ENCODE measurements at places on chromosomes 5 and 9. TPM values are rescaled to one million over a fixed set of nuclear protein-coding genes. Genes with fewer than 3 reads are reported as not detected.

The LCP2 gene
- total RNA-seq, result 12.2 TPM

The CDH6 gene
- 1.6 TPM for total RNA-seq

The PGGT1B gene
- total RNA-seq, result 11.4 TPM

The STC2 gene
- 13.7 TPM for total RNA-seq

- H3K27ac ChIP-seq, result peak overlapping the region; percentile 17
- H3K4me3 ChIP-seq, result no peak overlapping the region
- DNase-seq, result peak; percentile 82
- H3K36me3 ChIP-seq, result no peaks in the 10 kb centered on the region
- no peaks in the 10 kb centered on the region for H3K27me3 ChIP-seq
Observed at GRCh38 chr9:130240410-130241197, 25.0 kb upstream of the HMCN2 start.

DNA sequence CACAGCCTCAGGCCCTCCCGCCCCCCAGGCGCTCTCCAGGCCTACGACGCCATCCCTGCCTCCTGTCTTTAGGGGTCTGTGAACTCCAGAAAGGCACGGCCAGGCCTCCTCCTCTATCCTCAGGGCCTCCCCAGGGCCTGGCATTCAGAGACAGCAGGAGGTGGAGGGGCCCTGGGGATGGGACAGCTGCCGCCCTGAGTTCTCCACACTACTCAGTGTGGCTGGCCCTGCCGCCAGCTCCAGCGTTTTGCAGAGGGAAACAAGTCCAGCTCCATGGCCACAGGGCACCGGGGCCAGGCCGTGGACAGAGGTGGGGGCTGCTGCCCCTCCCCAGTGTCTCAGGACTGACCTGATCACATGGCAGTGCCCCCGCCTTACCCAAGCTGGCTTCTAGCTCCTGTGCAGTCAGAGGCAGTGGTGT is 16.4 kb downstream of the SH3GLB2 start:
- no peak overlapping the region for H3K4me3 ChIP-seq
- no peak for DNase-seq
- no peaks in the 10 kb centered on the region for H3K27me3 ChIP-seq
- H3K27ac ChIP-seq, result no peak overlapping the region
- H3K36me3 ChIP-seq, result peaks cover 46% of the 10 kb centered on the region
- H3K4me1 ChIP-seq, result no peaks in the 10 kb centered on the region

DNA sequence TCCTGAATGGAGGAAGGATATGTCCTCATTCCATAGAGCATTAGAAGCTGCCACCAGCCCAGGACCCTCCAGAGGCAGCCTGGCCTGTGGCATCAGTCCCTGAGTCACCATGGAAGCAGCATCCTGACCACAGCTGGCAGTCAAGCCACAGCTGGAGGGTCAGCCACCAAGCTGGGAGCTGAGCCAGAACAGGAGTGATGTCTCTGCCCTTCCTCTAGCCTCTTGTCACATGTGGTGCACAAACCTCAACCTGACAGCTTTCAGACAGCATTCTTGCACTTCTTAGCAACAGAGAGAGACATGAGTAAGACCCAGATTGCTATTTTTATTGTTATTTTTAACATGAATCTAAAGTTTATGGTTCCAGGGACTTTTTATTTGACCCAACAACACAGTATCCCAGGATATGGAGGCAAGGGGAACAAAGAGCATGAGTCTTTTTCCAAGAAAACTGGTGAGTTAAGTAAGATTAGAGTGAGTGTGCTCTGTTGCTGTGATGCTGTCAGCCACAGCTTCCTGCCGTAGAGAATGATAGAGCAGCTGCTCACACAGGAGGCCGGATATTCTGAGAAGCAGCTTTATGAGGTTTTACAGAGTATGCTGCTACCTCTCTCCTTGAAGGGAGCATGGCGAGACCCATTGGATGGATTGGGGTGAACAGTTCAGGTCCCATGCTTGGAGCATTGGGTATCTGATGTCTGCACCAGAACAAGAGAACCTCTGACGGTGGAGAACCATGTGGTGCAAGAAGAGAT is 13.0 kb upstream of the CYFIP2 start:
- no peaks in the 10 kb centered on the region for H3K4me1 ChIP-seq
- no peak for DNase-seq
- H3K27me3 ChIP-seq, result no peaks in the 10 kb centered on the region
- no peak overlapping the region for H3K4me3 ChIP-seq
- H3K36me3 ChIP-seq, result no peaks in the 10 kb centered on the region

GRCh38 chr9:106639873-106640568 is 222.9 kb upstream of the ZNF462 start:
- no peaks in the 10 kb centered on the region for H3K36me3 ChIP-seq
- no peak overlapping the region for H3K27ac ChIP-seq
- no peaks in the 10 kb centered on the region for H3K4me1 ChIP-seq
- no peaks in the 10 kb centered on the region for H3K27me3 ChIP-seq

DNA sequence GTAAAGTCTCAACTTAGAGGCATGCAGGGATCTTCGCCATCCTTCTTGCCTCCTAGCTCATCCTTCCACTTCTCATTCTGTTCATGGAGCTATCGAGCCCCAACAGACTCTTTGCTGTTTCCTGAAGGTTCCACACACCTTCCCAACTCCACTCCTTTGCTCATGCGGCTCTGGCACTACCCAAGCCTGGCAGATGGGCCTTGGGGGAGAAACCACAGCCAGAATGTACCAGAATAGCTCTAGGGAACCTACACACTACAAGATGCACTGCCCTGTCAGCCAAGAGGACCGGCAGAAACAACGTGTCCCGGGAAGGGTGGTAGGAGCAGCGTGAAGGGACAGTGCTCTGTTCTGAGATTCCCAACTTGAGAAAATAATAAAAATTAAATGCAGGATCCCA is 178.9 kb downstream of the GABBR2 start:
- no peak overlapping the region for H3K4me3 ChIP-seq
- no peaks in the 10 kb centered on the region for H3K27me3 ChIP-seq
- no peak for DNase-seq
- H3K27ac ChIP-seq, result no peak overlapping the region

DNA sequence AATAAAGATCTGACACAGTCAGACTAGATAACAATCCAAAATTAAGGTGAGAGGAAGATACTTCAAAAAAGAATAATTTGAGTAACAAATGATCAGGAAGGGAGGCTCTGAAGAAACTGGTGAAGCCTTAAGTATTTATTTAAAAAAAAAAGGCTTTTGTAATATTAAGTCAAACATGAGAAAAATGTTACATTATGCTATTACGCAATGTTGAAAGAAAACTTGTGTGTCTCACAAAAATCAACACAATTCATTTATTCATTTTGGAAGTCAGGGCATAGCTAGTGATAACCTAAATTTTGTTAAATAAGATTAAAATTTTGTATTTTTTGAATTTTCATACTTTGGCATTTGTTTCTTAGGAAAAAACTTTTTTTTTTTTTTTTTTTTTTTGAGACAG is 28.2 kb downstream of the WDR41 start:
- DNase-seq, result no peak
- H3K27me3 ChIP-seq, result no peaks in the 10 kb centered on the region
- H3K27ac ChIP-seq, result no peak overlapping the region
- no peak overlapping the region for H3K4me3 ChIP-seq
- no peaks in the 10 kb centered on the region for H3K36me3 ChIP-seq

DNA sequence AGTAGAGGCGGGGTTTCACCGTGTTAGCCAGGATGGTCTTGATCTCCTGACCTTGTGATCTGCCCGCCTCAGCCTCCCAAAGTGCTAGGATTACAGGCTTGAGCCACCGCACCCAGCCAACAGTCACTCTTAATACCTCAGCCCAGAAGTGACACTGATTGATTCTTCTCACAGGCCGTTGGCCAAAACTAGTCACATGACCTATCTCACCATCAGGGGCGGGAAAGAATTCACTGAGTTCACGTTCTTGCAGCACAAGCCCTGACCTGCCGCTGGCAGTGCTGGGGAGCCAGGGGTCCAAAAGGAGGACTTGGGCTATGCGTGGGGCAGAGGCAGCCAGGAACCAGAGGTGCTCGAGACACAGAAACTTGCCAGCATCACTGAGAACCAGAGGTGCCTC is 55.0 kb upstream of the CPLX2 start:
- no peak for DNase-seq
- H3K4me3 ChIP-seq, result no peak overlapping the region
- H3K4me1 ChIP-seq, result no peaks in the 10 kb centered on the region

DNA sequence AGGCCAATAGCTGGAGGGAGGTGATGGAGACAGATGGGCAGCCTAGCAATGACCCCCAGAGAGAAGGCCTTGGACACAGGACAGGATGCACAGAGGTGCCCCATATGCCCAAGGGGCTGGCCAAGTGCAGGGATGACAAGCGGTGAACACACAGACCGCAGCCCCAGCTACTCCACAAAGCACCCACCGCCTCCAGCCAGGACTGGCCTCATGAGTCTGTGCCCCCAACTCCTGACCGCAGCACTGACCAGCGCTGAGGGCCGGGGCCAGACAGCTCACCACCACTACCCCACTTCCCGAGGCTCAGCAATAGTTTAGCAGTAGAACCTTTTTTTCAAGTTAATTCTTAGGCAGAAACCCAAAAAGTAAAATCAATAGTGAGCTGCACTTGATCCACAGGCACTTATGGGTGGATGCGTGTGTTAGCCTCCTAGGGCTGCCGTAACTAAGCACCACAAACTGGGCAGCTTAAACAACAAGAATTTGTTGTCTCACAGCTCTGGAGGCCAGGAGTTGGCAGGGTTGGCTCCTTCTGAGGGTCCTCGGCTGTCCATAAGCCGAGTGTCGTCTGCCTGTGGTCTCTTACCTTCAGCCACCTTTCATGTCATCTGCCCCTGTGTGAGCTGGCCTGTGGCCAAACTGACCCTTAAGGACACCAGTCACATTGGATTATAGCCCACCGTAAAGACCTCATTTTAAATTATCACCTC is 14.1 kb downstream of the ROR2 start:
- no peaks in the 10 kb centered on the region for H3K36me3 ChIP-seq
- peak overlapping the region; percentile 79 for H3K27ac ChIP-seq
- H3K27me3 ChIP-seq, result no peaks in the 10 kb centered on the region
- DNase-seq, result no peak
- H3K4me3 ChIP-seq, result no peak overlapping the region

DNA sequence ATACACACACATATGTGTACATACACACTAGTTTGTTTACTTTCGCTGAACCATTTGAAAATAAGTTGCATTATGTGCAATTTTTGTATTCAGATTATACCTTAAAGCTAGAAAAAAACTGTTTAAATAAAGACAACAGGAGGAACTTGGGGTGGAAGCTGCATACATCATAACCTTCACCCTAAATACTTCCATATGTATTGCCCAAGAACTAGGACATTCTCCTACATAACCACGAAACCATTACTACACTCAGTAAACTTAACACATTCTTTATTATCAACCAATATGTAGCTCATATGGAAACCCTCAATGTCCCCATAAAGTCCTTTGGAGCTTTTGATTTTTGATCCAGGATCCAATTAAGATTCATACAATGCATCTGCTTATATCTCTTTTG is 83.3 kb downstream of the GIN1 start:
- no peak overlapping the region for H3K27ac ChIP-seq
- H3K27me3 ChIP-seq, result no peaks in the 10 kb centered on the region
- H3K4me1 ChIP-seq, result no peaks in the 10 kb centered on the region
- no peaks in the 10 kb centered on the region for H3K36me3 ChIP-seq

DNA sequence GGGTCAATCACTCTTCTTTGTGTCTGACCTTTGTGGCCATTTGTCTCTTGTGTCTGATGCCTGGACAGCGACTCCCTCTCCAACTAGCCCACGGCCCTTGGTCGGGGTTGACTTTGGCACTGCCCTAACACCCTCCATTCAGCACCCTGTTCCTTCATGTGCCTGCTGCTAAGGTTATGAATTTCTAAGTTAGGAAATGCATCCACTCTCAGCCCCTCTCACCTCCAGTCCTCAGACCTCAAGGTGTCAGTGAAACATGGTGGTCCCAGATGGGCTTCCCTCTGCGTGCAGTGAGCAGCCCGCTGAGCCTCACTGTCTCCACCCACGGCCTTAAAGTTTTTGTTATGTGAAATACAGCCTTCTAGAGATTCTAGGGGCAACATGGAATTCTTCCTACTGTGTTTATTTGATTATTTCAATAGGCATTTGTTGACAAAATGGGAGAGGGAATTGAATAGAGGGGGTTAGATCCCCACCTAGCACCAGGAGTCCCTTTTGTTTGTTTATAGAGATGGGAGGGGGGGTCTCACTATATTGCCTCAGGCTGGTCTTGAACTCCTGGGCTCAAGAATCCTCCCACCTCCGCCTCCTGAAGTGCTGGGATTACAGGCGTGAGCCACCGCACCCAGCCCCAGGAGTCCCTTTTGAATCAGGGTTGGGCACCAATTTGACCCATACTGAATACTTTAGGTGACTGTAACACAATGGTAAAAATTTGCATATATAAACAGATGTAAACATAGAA is 1.6 kb upstream of the GLIPR2 start:
- DNase-seq, result no peak
- H3K4me3 ChIP-seq, result no peak overlapping the region
- H3K27ac ChIP-seq, result no peak overlapping the region
- H3K4me1 ChIP-seq, result peaks cover 34% of the 10 kb centered on the region
- no peaks in the 10 kb centered on the region for H3K36me3 ChIP-seq

DNA sequence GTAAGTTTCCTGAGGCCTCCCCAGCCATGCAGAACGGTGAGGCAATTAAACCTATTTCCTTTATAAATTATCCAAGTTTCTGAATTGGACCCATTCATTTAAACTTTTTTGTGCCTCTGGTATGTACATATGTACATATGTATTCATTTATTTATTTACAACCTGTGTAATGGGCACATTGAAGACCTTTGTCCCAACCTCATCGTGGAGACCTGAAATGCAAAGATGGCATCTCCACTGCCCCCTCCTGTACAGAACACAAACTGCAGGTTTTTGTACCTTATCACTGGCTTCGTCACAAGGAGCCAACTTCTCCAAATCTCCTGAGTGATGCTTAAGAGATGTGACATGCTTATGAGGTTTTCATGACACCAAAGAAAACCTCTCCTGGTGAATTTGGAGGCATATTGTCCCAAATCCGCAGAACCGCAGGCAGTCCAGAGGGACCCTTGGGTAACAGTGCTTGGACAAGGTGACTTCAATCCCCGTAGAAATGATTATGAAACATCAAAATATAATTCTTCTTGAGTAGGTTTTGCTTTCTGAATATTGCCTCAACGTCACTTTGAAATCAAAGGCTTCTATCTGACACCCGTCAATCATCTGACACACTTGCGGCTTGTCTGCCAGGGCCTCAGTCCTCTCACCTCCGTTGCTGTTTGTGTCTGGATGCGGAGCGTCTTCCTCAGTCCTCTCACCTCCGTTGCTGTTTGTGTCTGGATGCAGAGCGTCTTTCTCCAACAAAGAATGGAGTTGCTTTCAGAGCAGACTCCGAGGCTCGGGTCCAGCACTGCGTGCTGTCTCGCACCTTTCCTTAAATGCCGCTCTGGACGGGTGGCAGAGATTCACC is 135.0 kb upstream of the IRX4 start:
- H3K27me3 ChIP-seq, result no peaks in the 10 kb centered on the region
- no peaks in the 10 kb centered on the region for H3K4me1 ChIP-seq
- no peak for DNase-seq
- no peaks in the 10 kb centered on the region for H3K36me3 ChIP-seq
- H3K27ac ChIP-seq, result no peak overlapping the region

- no peak for DNase-seq
- peaks cover 64% of the 10 kb centered on the region for H3K4me1 ChIP-seq
- H3K27me3 ChIP-seq, result no peaks in the 10 kb centered on the region
Observed at GRCh38 chr5:32159328-32160072, 14.6 kb downstream of the GOLPH3 start.

GRCh38 chr9:36207546-36208012 is 16.9 kb downstream of the CLTA start:
- peaks cover 38% of the 10 kb centered on the region for H3K4me1 ChIP-seq
- DNase-seq, result no peak
- peak overlapping the region; percentile 8 for H3K27ac ChIP-seq
- H3K36me3 ChIP-seq, result peaks cover 78% of the 10 kb centered on the region

- no peak overlapping the region for H3K4me3 ChIP-seq
- DNase-seq, result no peak
- H3K36me3 ChIP-seq, result no peaks in the 10 kb centered on the region
- H3K27ac ChIP-seq, result no peak overlapping the region
- H3K4me1 ChIP-seq, result peaks cover 17% of the 10 kb centered on the region
Observed at GRCh38 chr5:38755181-38755580, 90.6 kb upstream of the OSMR start.
